ENCODE measurements at places on chromosomes 2 and 18.
A peak's percentile ranks its signal among the peaks of the same experiment; 100 is the strongest.

DNA sequence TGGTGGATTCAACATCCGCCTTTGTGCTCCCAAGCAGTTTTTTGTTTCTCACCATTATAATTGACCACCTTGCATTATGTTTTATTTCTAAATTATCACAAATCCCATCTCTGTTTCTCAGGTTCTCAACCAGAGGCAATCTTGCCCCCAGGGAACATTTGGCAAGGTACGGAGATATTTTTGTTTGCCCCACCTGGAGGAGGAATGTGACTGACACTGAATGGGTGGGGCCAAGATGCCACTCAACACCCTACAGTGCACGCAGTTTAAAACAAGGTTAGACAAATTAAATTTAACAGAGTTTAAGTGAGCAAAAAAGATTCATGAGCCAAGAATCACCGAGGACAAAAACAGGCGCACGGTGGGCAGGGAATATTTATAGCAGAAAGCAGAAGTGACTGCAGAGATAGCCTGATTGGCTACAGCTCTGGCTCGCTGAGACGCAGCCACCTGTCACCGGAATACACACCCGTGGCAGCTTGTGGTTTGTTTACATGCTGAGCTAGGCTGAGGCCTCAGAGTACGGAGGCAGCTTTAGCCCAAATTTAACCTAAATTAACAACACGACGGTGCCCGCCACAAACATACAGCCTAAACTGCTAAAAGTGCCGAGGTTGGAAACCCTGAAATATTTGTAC, 150.0 kb upstream of the ALKAL2 start:
- peak; percentile 64 for DNase-seq
- no peaks in the 10 kb centered on the region for H3K4me1 ChIP-seq
- no peaks in the 10 kb centered on the region for H3K27me3 ChIP-seq
- H3K27ac ChIP-seq = no peak overlapping the region

DNA sequence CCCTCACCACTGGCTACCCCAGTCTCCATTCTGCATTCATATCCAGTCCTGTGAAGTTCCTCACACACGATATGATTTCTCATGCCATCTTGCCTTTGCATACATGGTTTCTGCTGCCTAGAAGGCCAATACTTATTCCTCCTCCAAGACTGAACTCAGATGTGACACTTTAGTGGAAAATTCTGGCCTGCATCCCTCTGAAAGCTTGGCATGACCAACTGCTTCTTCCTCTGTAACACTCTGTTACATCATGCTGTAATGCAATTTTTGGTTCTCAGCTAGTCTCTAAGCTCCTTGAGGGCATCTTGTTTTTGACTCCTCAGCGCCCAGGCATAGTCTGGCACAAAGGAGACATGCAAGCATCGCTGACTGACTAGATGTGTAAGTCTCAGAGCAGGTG, 12.6 kb downstream of the FAM161A start:
- no peak for DNase-seq
- H3K27ac ChIP-seq = no peak overlapping the region
- peaks cover 5% of the 10 kb centered on the region for H3K36me3 ChIP-seq
- no peak overlapping the region for H3K4me3 ChIP-seq
- H3K27me3 ChIP-seq = no peaks in the 10 kb centered on the region
- no peaks in the 10 kb centered on the region for H3K4me1 ChIP-seq

DNA sequence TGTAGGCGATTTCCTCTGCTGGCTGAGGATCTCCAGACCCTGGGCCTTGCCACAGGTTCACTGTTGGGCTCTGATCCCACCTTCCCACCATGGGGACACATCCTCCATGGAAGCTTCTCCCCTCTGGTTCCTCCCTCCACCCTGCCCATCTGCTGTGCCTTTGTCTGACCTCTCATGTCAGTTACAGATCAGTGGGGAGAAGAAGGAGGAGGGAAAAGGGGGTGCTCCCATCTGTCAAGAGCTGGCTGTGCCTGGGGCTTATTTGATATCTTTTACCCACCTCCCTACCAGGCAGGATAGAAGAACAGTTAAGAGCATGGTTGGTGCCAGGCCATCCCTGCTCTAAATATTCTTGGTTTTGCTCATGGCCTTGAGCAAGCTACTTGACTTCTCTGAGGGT, 12.3 kb upstream of the DNAJB2 start:
- no peak overlapping the region for H3K27ac ChIP-seq
- no peak overlapping the region for H3K4me3 ChIP-seq
- DNase-seq = no peak
- H3K36me3 ChIP-seq = no peaks in the 10 kb centered on the region
- no peaks in the 10 kb centered on the region for H3K4me1 ChIP-seq

- H3K27me3 ChIP-seq = no peaks in the 10 kb centered on the region
- H3K27ac ChIP-seq = no peak overlapping the region
- no peak overlapping the region for H3K4me3 ChIP-seq
- no peak for DNase-seq
- H3K4me1 ChIP-seq = no peaks in the 10 kb centered on the region
- H3K36me3 ChIP-seq = no peaks in the 10 kb centered on the region
These were observed 149.9 kb downstream of the RBM43 start for GRCh38 chr2:151111599-151112278.

GRCh38 chr2:3929374-3929773, 226.0 kb downstream of the DCDC2C start:
- H3K27me3 ChIP-seq = no peaks in the 10 kb centered on the region
- H3K4me1 ChIP-seq = no peaks in the 10 kb centered on the region
- DNase-seq = no peak
- H3K27ac ChIP-seq = no peak overlapping the region

DNA sequence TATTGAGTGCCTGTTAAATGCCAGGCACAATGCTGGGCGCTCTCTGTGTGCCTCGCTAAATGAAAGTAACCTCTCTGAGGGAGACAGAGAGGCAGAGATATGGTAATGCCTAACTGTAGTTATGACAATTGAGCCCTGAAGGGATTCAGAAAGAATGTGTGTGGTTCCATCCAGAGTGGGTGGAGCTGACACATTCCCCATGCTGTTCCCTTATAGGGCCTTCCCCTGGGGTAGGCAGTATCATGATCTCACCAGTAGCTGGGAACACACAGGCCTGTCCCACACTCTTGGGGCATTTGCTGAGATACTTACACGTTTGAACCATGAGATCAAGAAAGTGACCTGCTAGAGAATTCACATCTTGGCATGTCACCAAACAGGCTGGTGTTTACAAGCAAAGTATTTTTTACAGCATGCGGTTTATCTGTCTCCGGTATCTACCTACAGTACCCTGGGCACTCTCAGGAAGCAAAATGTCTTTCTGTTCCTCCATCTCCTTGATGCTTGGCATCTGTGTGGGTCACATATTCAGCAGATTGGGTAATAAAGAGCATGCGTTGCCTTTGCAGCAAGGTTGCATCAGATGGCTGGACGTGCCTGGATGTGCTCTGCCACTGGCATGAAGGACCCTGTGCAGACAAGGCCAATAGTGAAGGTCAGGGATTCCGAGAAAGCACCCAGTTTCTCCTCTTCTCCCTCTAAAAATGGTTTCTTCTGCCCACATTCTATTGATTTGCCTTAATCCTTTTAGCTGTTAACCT, 9.4 kb downstream of the CTIF start:
- H3K27ac ChIP-seq = peak overlapping the region; percentile 20
- no peak overlapping the region for H3K4me3 ChIP-seq
- H3K4me1 ChIP-seq = peaks cover 52% of the 10 kb centered on the region
- H3K36me3 ChIP-seq = no peaks in the 10 kb centered on the region
- DNase-seq = no peak

- no peak overlapping the region for H3K4me3 ChIP-seq
- no peak for DNase-seq
- no peak overlapping the region for H3K27ac ChIP-seq
- H3K27me3 ChIP-seq = no peaks in the 10 kb centered on the region
These were observed 86.3 kb downstream of the SEMA4F start for GRCh38 chr2:74740395-74740740.

DNA sequence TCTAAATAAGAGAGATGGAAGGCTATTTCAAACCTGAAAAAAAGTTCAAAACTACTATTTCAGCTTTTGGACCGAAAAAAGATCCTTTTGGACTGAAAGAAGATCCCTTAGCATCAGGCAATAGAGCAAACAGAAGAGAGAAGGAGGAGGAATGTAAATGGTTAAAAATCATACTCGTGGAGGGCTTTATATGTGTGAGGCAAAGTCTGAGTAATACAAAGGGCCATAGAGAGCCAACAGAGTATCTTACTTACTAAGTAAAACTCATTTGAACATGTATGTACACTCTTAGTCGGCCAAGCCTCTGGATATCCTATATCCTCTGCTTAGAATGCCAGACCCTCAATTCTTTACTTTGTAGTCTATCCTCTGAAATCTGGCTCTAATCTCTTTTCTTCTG, 55.7 kb downstream of the ITSN2 start:
- no peaks in the 10 kb centered on the region for H3K27me3 ChIP-seq
- peak overlapping the region; percentile 50 for H3K27ac ChIP-seq
- no peak for DNase-seq
- H3K4me3 ChIP-seq = no peak overlapping the region

DNA sequence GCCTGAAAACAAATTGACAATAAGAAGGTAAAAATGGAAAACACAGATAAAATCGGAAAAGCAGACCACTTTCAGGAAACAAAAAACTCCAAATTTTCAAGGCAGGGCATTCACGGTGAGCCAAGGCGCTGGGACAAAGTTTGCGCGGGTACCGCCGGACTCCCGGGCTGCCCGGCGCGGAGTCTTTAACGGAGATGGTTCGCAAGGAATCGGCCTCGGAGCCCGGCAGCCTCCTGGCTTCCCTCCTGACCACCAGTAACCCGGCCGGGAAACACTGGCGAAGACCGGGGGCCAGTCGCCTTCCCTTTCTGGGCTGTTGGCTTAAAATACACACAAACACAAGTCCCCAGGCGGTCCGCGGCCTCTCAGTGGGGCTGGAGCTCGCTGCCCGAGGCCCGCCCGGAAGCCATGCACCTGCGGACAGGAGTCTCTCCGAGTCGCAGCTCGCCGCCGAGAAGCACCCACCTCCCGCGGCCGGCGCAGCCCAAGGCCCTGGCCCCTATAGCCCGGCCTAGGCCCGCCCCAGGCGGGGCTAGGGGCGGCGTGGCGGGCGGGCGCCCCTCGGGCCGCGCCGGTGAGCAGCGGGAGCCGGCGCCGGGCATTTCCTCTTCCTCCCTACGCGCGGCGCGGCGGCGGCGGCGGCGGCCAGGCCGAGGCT, 622 bp upstream of the KCMF1 start:
- H3K27ac ChIP-seq = peak overlapping the region; percentile 87
- no peaks in the 10 kb centered on the region for H3K27me3 ChIP-seq
- H3K4me3 ChIP-seq = peak overlapping the region; percentile 98
- DNase-seq = no peak
- peaks cover 53% of the 10 kb centered on the region for H3K4me1 ChIP-seq
- H3K36me3 ChIP-seq = no peaks in the 10 kb centered on the region

- H3K4me3 ChIP-seq = no peak overlapping the region
- no peaks in the 10 kb centered on the region for H3K27me3 ChIP-seq
- DNase-seq = no peak
- peaks cover 42% of the 10 kb centered on the region for H3K4me1 ChIP-seq
- H3K36me3 ChIP-seq = no peaks in the 10 kb centered on the region
These were observed 7.9 kb downstream of the CABLES1 start for GRCh38 chr18:23143016-23143814.

GRCh38 chr2:8317418-8317817, 364.4 kb upstream of the ID2 start:
- no peak overlapping the region for H3K27ac ChIP-seq
- no peak overlapping the region for H3K4me3 ChIP-seq
- H3K36me3 ChIP-seq = no peaks in the 10 kb centered on the region
- H3K27me3 ChIP-seq = no peaks in the 10 kb centered on the region
- no peaks in the 10 kb centered on the region for H3K4me1 ChIP-seq

DNA sequence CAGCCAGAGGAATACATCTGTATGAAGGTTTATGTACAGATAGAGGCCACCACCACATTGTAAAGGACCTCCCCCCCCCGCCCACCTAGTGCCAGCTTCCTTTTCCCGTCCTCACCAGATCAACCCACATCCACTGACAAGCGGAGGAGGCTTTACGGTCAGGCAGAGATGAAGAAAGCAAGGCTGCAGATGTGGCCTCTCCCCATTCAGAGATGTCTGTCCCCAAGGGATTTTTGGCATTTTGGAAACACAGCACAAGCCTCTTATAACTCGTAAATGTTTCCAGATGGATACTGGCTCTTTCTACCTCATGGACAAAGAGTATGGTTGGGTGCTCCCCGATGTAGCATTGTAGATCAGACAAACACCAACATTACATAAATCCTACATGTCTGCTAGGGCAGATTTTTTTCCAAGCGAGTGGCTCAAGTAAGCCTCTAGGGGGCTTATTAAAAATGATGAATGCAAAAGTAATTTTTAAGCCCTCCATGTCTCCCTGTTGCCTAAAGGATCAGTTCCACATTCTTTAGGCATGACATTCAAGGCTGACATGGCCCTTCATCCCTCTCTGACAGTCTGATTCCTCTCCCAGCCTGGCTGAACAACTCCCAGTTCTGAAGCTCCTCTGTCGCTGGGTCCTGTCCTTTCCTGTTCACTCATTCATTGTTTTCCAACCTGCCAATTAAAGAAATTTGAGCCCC, 11.7 kb downstream of the VIT start:
- H3K4me1 ChIP-seq = peaks cover 30% of the 10 kb centered on the region
- DNase-seq = no peak
- no peaks in the 10 kb centered on the region for H3K27me3 ChIP-seq
- peak overlapping the region; percentile 59 for H3K27ac ChIP-seq
- no peaks in the 10 kb centered on the region for H3K36me3 ChIP-seq

GRCh38 chr2:57160976-57161375, 885.6 kb upstream of the VRK2 start:
- no peaks in the 10 kb centered on the region for H3K4me1 ChIP-seq
- no peaks in the 10 kb centered on the region for H3K27me3 ChIP-seq
- H3K4me3 ChIP-seq = no peak overlapping the region
- DNase-seq = no peak
- no peak overlapping the region for H3K27ac ChIP-seq

- no peak overlapping the region for H3K4me3 ChIP-seq
- DNase-seq = no peak
- no peak overlapping the region for H3K27ac ChIP-seq
- H3K4me1 ChIP-seq = no peaks in the 10 kb centered on the region
- no peaks in the 10 kb centered on the region for H3K36me3 ChIP-seq
These were observed 112.7 kb upstream of the TACR1 start for GRCh38 chr2:75311993-75312392.

GRCh38 chr2:156456616-156457015, 20.4 kb downstream of the GPD2 start:
- H3K27ac ChIP-seq = no peak overlapping the region
- peaks cover 32% of the 10 kb centered on the region for H3K4me1 ChIP-seq
- no peak overlapping the region for H3K4me3 ChIP-seq
- DNase-seq = no peak
- no peaks in the 10 kb centered on the region for H3K36me3 ChIP-seq
- H3K27me3 ChIP-seq = no peaks in the 10 kb centered on the region

DNA sequence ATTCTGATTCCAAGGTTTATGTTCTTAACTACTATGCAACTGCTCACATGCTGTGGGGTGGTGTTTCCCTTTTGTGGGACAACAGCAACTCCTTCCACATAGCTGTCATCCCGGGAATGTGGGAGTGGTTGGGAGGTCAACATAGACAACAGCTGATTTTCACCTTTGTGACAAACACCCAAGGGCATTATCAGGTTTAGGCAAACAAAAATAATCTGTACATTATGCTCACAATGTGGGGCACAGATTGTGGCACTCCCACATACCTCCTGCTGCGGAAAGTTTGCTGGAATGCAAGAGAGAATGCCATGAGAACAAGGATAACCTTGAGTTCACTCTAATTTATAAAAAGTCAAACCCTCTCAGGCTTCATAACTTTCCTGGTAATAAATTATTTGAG, 582.6 kb downstream of the CNTNAP5 start:
- no peak for DNase-seq
- H3K36me3 ChIP-seq = no peaks in the 10 kb centered on the region
- no peaks in the 10 kb centered on the region for H3K4me1 ChIP-seq
- no peak overlapping the region for H3K27ac ChIP-seq
